ENCODE measurements at places on chromosomes 3 and 15.

- no peak for DNase-seq
These were observed 61.3 kb downstream of the NSMCE3 start for GRCh38 chr15:29208352-29208751.

DNA sequence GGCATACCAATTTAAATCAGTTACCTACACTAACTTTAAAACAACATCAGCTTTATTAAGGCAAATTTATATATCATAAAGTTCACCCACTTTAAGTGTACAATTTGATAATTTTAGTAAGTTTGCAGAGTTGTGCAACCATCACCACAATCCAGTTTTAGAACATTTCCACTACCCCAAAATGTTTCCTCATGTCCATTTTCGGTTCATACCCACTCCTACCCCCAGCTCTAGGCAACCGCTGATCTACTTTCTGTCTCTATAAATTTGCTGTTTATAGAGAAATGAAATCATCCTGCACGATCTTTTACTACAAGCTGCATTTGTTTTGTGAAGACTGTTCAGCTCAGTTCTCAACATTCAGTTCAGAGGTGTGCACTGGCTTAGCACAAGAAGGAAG lies 31.5 kb upstream of the FAM81A start:
- no peak for DNase-seq

DNA sequence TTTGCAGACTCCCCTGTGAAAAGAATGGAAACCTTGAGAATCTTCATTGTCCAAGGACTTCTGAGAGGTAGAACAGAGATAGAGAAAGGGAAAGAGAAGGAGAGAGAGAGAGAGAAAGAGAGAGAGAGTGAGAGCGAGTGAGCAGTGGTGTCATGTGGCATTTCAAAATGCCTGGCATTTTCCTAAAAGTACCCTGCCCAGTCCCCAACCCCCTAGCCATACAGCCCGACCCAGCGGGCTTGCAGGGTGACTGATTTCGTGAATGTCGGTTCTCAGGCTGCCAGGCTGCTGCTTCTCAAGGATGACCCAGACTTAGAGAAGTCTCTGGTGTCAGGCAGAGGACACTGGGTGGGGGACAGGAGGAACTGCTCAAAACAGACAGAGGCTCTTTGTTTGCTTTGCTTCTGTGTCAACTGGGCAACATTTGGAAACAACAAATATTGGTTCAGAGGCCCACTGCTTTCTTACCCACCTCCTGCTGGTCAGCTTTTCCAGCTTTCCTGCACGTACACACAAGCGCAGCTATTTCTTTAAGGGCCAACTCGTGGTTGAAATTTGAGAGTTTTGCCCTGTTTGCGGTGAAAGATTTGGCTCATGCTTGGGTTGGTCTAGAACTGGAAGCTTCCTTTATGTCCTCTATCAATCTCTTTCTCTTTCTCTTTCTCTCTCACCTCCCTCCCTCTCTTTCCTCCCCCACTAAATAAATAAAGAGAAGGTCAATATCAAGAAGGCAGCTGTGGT lies 3.7 kb upstream of the TF start:
- peak; percentile 15 for DNase-seq

- DNase-seq = no peak
These were observed 1.7 kb upstream of the SETD5 start for GRCh38 chr3:9395570-9396300.

DNA sequence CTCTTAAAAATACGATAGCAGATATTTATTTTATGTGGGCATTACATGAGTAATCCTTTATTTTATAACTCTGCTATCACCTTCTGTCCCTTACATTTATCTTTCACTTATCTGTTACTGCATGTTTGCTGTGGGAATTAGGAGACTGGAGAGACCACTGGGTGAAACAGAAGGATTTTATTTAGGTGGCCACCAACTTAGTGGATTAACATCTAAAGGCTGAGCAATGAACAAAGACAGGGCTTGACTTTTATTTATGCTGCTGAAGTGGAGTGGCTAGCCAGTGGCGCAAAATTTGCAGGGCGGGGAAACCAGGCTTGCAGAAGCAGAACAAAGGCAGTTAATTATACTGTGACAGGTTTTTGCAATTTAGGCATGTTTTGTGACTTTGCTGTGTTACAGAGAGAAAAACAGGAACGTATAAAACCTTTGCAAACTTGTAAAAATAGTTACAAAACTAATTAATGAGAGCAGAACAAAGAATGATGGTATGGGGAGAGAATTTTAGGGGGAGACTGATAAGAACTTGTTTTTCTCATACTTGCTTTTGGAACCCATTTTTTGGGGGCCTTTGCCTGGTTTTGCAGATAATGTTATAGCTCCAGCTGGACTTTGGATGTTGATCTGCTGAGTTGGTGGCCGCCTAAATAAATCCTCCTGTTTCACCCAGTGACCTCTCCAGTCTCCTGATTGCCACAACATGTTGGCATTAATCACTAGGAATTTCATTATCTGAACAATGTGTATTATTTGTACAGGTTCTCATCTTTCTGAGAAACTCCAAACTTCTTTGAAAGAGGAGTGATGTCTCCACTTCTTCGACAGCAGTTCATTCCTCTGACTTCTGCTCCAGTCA lies 18.0 kb downstream of the KLHL24 start:
- DNase-seq = no peak

- DNase-seq = peak; percentile 26
These were observed 2.4 kb downstream of the RPL39L start for GRCh38 chr3:187136936-187137335.

DNA sequence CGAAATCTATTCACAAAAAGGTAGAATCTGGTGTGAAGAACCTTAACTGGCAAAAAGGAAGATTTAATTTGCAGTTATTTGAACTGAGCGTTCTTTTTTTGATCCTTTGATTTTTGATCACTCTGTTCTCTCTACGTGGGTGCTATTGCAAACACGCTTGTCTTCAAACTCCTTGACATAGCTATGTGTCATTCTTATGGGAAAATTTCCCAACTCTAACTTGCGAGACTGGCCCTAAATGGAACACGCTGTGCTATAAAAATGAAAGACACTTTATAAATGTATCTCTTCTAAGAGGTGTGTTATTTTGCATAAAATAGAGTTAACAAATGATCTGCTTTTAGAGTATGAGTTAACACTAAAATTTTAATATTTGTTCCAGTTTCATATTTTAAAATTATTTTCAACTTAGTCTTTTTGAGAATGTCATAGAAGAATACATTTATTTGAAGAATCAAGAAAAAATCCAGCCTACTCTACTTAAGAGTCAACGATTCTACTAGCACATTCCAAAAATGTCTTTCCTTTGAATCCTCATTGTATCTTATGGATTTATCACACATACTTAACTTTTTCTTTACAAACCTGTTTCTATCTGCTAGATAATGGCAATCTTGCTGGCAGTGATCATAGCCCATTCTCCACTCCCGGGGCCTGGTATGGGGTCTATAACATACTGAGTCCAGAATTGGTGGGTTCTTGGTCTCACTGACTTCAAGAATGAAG lies 610.0 kb upstream of the TBL1XR1 start:
- DNase-seq = no peak

DNA sequence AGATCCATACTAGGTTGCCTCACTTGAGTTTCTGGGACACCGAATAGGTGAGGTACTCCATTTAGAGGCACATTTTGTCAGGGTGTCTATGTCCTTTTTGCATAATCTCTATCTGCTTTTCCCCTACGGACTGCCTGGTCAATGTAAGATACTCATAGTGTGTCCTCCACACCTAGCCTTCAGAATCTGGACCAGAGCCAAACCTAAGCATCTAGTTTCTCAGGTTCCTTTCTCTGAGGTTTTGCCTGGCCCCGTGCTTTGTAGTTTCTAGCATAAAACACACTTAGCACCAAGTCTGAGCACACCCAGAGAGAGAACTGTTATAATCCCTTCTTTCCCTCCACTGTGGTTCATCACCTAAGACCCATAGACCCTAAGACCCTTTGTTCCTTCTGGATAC lies 105.9 kb upstream of the MLF1 start:
- DNase-seq = no peak

Measured in non-pigmented ciliary epithelial cell (primary cell).